ENCODE measurements at places on chromosomes 16 and 17. TPM values are rescaled to one million over a fixed set of nuclear protein-coding genes. Genes with fewer than 3 reads are reported as not detected.

KIF1C gene
- 94.7 TPM for total RNA-seq

DNA sequence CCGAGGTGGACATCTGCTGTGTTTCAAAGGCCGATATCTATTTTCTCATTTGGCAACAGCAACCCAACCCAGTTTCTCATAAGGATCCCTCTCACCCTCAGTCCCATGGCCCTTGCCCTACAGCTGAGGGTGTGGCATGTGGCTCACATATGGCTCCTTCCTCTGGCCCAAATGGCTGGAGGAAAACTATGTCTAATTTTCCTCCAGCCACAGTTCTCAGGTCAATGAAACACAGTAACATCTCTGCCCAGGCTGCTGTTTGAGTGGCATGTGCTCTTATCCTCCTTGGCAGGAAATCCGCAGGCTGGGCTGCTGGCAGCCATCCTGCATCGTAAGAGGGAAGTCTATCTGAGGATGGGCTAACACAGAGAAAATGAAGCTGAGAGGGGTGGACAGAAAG is 24.1 kb downstream of the SERPINF1 start:
- no peak for DNase-seq

- peak; percentile 35 for DNase-seq
Observed at GRCh38 chr16:66275775-66276428, 90.6 kb upstream of the CDH5 start.

DNA sequence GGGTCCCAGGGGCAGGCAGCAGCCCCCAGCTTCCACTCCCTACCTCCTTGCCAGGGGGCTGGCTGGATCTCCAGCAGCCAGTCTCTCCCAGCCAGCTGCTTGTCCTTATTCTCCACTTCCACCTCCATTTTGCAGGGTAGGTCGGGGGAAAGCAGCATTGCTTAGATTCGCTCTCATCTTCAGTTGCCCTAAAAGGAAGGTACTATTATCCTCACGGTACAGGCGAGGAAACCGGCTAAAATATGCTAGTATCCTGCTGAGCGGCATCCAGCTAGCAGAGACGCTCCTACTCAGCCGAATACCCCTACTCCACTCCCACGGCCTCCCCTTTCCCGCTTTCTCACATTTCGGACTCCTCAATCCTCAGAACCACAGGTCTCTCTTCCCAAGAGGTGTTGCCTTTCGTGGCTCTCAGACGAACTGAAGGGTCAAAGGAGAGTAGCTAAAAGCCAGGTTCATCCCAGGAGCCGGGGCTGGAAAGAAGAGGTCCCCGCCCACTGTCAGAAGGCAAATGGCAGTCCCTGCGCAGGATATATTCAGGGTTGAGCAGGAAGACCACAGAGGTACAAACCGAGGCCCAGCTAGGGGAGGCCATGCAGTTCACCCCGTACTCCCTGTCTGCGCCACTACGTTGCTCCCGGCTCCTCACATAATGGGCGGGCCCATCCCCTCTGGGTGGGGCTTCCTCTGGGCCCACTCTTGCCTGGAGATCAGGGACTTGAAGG is 1.7 kb upstream of the RAB11FIP4 start:
- no peak for DNase-seq

GPR179 gene
- not detected for total RNA-seq

DNA sequence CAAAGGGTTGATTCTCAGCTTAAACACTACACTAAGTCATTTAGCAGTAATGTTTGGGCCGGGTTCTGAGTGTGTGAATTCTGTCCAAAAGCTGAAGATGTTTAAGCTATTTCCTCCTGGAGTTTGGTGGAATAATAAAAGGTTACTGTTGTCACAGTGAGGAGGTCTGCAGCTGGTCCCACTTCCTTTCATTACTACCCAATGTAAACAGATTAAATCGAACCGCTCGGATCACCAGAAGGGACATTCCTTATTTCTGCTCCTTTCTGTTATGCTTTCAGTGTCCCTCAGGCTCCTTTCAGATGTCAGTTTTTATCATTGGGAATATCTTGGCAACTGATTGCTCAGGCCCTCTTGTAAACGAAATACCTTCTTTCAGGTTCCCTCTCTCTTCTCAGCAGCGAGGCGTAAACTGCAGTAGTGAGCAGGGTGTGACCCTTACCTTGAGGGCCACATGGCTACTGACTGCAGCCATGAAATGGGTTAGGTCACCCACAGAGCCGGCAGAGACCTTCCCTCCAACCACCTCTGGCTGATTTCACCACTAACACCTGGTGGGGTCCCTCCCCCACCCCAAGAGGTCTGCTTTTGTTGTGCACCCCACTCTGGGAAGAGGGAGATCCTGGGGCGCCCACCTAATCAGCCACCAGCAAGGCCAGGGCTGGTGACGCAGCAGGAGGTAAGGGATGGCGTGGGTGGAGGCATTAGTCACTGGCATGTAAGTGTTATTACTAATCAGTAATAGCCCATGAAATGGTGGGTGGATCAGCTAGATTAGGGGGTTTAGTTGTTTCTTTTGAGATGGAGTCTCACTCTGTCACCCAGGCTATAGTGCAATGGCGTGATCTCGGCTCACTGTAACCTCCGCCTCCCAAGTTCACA is 117.6 kb downstream of the VPS53 start:
- DNase-seq: no peak

DNA sequence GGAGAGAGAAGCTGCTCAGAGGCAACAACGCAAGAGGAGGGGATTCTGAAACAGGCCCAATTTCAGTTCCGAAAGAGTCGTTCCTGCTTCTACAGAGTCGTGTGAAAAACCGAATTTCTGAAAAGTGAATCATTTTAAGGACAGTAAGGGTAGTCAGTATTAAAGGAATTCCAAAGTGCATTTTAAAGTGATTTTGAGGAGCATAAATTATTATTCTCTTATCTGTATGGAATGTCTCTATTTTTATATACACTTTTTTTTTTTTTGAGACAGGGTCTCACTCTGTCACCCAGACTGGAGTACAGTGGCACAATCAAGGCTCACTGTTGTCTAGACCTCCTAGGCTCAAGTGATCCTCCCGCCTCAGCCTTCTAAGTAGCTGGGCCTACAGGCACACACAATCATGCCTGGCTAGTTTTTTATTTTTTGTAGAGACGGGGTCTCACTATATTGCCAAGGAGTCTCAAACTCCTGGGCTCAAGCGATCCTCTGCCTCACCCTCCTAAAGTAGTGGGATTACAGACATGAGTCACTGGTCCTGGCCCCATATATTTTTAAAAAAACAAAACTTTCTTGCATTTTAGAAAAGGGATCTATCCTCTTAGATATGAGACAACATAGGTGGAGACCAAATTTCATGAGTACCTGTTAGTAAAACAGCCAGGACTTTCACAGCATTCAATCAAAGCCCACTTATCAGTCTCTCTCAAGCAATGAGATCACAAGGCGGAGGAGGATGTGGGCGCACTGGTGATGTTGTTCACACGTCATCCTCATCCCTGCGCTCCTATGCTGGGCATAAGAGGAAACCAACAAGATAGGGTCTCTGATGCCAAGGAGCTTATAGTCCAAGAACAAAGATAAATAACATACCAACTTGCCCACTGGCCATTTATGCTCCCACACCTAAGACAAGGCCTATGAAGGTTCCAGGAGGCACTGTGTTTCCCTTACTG is 53.2 kb downstream of the SMG6 start:
- DNase-seq: no peak

KRT36 gene
- not detected for total RNA-seq

MT1F gene
- total RNA-seq: 2.4 TPM

DNA sequence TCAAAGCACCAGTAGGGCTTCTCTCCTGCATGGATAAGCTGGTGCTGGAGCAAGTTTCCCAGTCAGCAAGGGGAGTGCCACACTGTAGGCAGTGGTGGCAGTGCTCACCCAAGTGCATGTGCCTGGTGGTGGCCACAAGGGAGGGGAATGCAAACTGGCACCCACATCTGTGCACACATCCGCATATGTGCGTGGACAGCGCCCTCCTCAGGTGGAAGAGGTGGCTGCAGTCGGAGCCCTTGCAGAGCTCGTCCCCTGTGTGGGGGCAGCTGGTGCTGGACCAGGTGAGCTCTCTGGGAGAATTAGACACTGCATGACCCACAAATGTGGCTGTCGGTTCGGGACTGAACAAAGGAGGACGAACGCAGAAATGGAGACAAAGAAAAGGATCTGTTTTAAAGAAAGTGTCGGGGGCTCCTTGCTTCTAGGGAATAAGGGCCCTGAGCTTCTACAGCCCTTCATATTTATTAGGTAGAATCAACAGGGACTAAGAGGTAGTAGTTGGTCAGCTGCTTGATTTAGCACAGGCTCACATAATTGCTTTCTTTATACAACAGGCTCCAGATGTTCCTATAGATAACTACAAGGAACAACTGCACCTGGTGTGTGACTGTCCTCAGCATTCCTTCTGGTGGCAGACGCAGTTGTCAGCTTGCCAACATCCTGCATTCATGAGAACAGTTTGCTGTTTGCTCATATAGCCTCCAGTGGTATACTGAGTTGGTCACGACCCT is 5.3 kb upstream of the ZNF689 start:
- DNase-seq: no peak

PRAC2 gene
- not detected for total RNA-seq

- DNase-seq: no peak
Observed at GRCh38 chr17:14693382-14693781, 392.5 kb downstream of the HS3ST3B1 start.

SCARF1 gene
- 117 TPM for total RNA-seq

DNA sequence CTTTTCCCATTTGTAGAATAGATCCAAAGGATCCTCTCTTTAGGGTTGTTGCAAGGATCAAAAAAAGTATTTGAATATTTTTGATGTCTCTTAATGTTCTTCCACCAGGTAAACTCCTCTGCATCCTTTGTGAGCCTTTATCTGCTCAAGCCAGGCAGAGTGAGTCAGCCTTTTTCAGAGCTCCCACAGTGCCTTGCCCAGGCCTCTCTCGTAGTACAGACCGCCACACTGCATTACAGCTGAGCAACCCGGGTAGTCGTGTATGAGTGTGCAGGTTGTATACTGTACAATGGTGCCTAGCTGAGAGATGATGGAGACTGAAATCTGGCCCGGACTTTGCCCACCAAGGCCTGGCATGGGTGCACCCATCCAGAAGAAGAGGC is 20.9 kb downstream of the RHBDL3 start:
- DNase-seq: no peak

Measured in pulmonary artery endothelial cell (primary cell).